ENCODE measurements at places on chromosomes 13 and 19.
A peak's percentile ranks its signal among the peaks of the same experiment; 100 is the strongest.

DNA sequence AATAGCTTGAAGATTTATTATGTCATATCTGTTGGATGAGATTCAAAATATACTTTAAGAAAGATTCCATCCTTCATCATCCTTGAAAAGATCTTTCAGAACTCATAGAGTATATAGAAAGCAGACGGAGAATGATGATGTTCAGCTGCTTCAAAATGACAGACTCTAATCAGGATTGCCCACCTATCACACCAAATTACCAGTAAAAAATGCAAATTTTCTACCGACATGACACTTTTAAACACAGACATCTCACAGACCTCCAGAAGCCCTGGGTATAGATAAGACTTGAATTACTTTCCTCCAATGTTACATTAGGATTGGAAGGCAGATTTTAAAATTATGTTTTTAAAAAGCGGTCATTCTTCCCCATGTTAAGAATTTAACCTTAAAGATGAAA lies 235.5 kb downstream of the GPC6 start:
- DNase-seq, result no peak

DNA sequence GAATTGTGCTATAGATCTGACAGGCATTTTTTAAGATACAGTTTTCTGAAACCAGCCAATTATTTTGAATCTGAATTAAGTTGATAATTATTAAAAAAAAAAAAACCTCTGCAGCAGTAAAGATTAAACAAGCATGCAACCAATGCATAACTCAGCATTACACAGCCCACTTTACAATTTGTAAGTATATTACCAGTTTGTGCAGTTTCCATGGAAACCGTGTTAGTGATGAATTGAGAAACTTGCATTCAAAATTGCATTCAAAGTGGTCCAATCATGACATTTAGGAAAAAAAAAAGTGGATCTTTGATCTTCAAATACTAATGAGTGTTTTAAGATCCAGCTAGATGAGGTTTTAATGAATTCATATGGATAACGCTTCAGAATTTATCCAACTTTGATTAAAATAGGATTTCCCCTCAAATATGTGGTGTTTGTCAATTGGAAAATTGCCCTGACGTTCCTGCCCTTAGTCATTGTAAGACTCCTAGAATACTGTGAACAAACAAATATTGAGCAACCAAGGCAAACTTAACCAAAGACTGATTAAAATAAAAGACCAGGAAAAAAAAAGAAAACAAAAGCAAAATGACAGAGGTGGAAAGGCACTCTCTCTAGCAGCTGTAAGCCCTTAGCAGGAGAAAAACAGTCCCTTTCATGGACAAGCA lies 314.8 kb upstream of the MAB21L1 start:
- DNase-seq, result no peak

- no peak for DNase-seq
Measured at GRCh38 chr13:106083620-106084350, 451.7 kb downstream of the EFNB2 start.

DNA sequence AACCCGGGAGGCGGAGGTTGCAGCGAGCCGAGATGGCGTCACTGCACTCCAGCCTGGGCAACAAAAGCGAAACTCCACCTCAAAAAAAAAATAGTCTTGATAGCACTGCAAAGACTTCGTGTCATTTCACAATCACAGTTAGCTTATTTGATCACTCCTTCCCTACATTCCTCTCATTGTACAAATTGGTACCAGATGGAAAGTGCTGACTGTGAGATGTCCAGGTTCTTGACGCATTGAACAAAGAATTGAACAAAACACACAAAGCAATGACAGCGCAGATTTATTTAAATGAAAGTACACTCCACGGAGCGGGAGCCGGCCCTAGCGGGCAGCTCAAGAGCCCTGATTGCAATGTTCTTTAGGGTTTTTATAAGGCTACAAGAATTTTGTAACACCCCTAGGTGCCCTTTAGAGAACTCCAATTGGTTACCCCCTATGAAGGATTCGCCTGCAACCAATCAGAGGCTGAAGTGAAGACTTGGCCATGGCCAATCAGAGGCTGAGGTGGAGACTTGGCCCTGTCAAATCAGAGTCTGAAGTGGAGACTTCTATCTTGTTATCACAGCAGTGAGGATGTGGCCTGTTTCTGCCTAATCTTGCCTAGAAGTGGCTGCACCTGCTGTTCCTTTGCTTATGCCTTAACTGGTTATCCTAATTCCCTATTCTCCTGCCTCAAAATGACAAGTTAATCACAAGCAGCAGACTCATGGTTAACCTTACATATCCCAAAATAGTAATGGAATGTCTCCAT lies 16.7 kb downstream of the ZNF556 start:
- no peak for DNase-seq

DNA sequence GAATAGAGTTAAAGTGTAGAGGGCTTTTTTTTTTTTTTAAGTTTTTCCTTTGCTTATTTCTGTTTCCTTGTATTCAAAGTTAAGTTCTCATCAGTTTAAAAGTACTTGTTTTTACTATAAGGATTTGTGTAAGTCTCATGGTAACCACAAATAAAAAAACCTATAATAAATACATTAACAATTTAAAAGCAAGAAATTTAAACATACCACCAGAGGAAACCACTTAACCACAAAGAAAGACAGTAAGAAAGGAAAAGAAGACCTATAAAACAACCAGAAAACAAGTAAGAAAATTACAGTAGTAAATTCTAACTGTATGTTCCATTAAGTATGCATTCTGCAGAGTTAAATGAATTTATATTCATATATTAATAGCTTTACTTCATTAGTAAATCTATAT lies 999.1 kb upstream of the ATXN8OS start:
- DNase-seq, result no peak

DNA sequence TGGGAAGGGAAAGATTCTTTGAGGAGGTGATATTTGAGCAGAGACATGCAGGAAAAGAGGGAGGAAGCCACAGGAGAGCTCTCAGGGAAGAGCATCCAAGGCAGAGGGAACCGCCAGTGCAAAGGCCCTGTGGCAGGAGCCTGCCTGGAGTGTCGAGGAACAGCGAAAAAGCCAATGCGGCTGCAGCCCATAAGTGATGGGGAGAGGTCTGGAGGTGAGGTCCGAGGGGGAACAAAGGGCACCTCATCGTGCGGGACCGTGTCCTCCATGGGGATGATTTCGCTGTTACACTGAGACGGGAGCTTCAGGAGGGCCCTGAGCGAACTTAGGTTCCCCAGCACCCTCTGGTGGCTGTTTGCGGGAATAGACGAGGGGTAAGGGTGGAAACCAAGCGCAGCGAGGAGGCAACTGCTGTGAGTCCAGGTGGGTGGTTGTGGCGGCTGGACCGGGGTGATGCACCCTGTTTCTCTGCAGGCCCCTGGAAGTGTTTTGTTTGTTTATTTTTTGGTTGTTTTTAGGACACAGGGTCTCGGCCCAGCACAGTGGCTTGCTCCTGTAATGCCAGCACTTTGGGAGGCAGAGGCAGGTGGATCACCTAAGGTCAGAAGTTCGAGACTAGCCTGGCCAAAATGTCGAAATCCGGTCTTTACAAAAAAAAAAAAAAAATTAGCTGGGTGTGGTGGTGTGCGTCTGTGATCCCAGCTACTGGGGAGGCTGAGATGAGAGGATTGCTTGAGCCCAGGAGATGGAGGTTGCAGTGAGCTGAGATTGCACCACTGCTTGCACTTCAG lies 5.9 kb upstream of the EHD2 start:
- DNase-seq, result peak; percentile 39

- DNase-seq, result peak; percentile 79
Measured at GRCh38 chr19:44356383-44357111, at the start of gene ZNF112. Gene ZNF112 (minus strand): TSS chr19:44356680. CDS start chr19:44340539, 16,141 bp downstream.

GRCh38 chr13:79423801-79424642 lies 18.0 kb upstream of the RBM26 start:
- no peak for DNase-seq

DNA sequence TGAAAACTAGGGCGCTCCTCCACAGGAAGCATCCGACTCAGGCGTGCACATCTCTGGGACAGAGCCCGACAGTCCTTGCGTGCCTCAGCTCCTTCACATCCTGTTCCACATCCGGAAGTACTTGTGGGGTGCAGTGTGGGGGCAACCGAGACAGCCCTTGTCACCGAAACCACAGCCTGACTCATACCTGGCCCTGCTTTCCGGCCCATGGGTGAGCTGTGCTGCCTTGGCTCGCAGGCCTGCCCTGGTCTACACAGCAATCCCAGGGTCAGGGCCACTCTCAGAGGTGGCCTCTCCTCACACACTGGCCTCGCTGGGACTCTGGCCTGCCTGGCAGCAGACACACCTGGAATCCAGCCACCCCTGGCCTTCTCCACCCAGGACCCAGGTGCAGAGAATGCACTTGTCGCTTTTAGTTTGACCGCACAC lies 100.4 kb downstream of the STK24 start:
- peak; percentile 71 for DNase-seq

DNA sequence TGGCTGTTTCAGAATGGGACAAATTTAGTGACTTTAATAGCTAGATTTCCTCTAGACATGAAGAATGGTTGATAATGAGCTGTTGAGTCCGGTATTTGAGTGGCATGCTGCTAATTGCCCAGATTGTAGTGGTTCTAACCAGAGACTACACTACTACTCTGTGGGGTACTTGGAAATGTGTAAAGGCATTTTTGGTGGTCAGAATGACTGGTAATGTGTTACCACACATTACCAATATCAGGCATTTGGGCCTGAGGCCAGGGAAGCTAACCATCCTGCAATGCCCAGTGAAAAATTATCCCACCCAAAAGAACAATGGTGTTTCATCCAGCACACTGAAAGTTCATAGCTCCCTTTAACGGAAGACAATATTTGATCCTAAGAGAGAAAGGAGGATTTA lies 17.5 kb upstream of the N4BP2L1 start:
- DNase-seq, result no peak

DNA sequence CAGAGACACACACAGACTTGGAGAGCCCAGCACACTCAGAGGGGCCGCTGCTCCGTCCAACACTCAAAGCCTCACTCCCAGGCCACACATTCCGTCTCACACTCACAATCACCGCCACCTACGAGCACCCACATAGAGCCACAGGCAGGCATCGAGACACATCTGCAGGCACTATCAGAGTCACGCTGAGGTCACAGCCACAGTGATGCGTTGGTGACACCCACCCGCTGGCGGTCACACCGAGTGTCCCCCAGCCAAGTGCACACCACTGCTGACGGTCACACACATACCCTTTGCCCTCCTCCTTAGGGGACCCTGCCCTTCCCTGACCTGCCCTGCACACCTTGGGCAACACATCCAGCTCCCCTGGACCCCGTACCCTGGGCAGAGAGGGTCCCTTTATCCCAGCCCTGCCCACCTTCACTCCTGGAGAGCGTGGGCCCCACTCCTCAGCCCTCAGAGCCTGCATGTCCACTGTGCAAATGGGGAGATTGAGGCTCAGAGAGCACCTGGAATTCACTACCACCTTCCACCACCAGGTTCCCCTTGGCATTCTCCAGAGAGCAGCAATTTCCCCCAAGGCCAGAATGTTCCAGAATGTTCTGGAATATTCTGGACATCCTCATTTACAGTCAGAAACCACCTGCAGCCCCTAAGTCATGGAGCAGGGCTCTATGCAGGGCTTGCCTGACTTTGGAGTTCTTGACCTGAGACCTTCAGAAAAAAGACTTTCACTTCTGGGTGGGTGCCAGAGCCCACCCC lies 5.4 kb downstream of the FUT5 start:
- DNase-seq, result no peak

- no peak for DNase-seq
Measured at GRCh38 chr13:94050686-94051085, 428.8 kb downstream of the DCT start.

DNA sequence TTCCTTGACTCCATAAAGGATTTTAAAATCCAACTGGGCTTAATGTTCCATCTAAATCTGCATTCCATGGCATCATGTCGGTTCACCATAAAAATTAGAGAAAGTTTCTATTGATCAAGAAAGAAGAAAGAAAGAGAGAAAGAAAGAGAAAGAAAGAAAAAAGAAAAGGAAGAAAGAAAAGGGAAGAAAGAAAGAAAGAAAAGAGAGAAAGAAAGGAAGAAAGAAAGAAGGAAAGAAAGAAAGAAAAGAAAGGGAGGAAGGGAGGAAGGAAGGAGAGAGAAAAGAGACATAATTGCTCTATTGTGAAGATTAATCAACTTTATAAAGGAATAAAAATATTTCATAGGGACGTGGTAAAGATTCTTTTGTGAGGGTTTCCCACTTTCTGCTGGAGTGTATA lies 329.2 kb downstream of the DLEU7 start:
- DNase-seq, result no peak

DNA sequence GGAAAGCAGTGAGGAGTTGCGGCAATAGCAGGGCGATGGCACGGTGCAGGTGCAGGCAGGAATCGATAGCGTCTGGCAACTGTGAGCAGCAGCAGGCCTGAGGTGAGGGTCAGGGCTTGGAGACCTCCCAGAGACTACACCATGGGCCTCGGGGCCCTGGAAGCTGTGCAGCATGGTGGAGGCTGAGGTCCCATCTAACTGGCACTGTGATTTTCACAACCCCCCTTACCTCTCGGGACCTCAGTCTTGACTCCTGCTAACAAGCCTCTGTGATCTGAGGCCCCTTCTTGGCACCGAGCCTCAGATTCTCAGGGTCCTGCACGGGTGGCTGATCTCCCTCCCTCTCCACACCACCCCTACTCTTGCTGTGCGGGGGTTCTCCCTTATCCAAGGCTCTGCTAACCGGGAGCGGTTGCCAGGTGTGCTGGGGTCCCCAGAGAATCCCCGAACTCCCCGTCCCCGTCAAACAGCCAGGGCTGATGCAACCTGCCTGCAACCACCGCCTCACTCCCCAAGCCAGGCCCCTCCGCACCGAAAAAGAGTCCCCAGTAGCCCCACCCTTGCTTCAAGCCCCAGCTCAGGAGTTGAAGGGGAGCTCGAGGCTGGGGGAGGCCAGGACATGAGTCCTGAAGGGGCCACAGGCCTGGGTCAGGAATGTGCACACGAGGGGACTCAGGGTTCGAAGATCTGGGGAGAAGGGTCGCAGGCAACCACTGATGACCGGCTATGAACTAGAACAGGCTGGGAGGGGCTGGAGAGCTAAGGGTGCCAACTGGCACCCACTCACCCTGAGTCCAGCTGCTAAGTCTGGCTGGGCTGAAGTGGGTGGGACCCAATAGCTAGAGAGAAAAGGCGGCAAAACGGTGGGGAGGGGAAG lies 4.8 kb upstream of the ATF5 start:
- no peak for DNase-seq

DNA sequence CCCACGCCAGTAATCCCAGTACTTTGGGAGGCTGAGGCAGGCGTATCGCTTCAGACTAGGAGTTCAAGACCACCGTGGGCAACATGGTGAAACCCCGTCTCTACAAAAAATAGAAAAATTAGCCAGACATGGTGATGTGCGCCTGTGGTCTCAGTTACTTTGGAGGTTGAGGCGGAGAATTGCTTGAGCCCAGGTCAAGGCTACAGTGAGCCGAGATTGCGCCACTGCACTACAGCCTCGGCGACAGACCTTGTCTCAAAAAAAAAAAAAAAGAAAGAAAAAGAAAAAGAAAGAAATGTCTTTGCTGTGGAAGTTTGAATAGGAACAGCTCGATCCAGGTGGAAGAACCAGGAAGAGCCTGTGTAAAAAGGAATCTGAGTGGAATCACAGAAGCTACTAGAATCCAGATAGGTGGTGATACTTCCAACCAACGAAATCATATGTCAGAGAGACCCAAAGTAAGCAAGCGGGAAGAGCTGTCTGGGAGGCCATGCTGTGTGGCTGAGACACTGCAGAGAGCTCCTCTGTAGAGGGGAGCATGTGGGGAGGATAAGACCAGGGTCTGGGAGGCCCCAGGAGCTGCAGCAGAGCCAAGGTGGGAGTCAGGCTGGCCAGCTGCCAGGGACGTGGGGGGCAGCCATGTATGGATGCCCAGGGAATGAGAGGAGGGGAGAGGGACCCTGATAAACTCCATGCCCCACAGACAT lies 21.1 kb downstream of the LATS2 start:
- DNase-seq, result no peak

- DNase-seq, result no peak
Measured at GRCh38 chr19:56841193-56841543, 642 bp upstream of the PEG3 start.

- no peak for DNase-seq
Measured at GRCh38 chr13:59946944-59947343, 216.8 kb downstream of the DIAPH3 start.
